ENCODE measurements at places on chromosomes 3 and 15.

GRCh38 chr3:20405744-20406143 lies 219.7 kb upstream of the SGO1 start:
- DNase-seq, result peak; percentile 87

GRCh38 chr3:156552973-156553372 lies 1.9 kb downstream of the SSR3 start:
- no peak for DNase-seq

DNA sequence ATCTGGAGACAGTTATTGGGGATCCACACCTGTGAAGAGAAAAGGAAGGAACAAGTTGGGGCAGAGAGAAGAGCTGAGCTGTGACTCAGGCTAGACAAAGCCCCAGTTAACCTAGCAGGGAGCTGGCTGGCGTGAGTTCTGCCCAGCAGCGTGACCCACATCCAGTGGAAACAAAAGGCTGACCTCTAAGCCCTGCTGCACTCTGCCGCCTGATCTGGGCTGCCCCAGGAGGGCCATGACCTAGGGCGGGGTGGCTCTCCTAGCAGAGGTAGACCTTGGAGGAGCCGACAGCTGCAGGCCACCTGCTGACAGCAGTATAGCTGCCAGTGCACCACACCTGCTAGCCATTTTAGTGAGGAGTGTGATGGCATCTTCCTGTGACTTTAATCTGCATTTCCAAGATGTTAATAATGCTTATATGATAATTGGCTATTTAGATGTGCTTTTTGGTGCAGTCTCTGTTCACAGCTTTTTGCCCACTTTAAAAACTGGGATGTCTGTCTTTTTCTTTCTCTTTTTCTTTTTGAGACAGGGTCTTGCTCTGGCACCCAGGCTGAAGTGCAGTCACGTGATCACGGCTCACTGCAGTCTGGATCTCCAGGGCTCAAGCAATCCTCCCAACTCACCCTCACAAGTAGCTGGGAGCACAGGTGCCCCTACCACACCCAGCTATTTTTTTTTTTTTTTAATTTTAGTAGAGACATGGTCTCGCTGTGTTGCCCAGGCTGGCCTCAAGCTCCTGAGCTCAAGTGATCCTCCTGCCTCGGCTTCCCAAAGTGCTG lies 78.1 kb downstream of the LSM3 start:
- no peak for DNase-seq

DNA sequence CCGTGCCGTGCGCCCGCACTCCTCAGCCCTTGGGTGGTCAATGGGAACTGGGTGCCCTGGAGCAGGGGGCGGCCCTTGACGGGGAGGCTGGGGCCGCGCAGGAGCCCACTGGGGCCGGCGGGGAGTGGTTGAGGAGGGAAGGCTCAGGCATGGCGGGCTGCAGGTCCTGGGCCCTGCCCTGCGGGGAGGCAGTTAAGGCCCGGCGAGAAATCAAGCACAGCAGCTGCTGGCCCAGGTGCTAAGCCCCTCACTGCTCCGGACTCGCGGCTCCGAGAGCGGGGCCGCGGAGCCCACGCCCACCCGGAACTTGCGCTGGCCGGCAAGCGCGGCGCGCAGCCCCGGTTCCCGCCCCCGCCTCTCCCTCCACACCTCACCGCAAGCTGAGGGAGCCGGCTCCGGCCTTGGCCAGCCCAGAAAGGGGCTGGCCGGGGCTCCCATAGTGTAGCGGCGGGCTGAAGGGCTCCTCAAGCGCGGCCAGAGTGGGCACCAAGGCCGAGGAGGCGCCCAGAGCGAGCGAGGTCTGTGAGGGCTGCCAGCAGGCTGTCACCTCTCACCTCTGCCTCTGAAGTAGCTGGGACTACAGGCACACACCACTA lies 7.8 kb downstream of the GP9 start:
- peak; percentile 9 for DNase-seq

- no peak for DNase-seq
Observed at GRCh38 chr15:73570355-73571032, 62.7 kb downstream of the NPTN start.

- no peak for DNase-seq
Observed at GRCh38 chr3:114393367-114394072, 99.7 kb downstream of the TIGIT start.

GRCh38 chr15:55786341-55786740 lies 43.4 kb upstream of the PRTG start:
- DNase-seq, result no peak

DNA sequence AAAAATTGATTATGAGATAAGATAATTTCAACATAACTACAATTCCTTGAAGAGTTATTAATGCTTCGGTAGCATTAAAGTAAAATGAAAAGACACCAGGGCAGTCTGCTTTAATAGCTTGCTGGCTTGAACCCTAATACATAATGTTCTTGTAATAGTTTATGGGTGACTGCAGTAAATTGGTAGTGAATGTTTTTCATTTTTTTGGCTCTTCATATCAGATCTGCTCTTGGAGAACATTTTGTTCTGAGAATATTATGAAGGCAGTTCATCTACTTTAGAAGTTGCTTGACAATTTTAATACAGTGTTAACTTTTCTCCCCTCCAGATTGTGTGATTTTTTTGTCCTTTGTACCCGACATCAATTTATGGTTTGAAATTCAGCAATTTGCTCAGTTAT lies 128.4 kb downstream of the ZBTB20 start:
- no peak for DNase-seq

DNA sequence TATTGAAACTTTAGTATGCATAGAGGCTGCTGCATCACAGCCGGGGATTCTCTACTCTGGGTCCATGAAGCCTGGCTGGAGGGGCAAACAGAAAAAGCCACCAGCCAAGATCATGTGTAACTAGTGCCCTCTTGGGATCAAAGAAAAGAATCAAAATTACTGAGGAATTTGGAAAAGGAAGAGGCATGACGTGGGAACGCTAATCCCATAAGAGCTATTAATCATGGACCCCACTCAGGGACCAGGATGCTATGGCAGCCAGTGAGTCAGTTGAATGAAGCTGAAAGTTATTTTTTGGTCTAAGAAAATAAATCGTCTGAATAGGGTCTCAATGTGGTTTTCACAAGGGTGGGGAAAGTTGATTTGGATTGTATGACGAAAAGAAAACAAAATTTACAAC lies 1165.1 kb downstream of the ROBO2 start:
- DNase-seq, result peak; percentile 94

- no peak for DNase-seq
Observed at GRCh38 chr3:129317848-129318247, 39.2 kb downstream of the HMCES start.

- DNase-seq, result no peak
Observed at GRCh38 chr3:171383206-171384018, 76.8 kb downstream of the TNIK start.

DNA sequence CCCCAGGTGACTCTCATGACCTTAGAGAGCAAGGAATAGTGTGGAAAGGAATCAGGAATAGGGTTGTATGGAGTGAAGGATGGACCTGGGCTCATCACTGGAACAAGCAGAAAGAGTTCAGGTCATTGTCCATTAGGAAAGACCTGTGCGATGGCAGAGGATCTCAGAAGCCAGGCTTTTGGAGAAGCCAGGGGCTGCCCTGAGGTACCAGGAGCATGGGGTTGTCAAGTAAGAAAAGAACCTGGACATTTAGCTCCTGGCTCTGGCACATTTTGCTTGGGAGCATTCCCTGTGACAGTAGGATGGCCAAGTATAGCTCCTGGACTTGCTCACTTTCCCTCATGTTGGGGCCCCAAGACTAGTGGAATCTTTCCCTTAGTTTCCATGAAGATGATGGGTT lies 52.9 kb upstream of the MANF start:
- DNase-seq, result no peak

GRCh38 chr15:73608475-73608874 lies 24.7 kb downstream of the NPTN start:
- DNase-seq, result no peak

DNA sequence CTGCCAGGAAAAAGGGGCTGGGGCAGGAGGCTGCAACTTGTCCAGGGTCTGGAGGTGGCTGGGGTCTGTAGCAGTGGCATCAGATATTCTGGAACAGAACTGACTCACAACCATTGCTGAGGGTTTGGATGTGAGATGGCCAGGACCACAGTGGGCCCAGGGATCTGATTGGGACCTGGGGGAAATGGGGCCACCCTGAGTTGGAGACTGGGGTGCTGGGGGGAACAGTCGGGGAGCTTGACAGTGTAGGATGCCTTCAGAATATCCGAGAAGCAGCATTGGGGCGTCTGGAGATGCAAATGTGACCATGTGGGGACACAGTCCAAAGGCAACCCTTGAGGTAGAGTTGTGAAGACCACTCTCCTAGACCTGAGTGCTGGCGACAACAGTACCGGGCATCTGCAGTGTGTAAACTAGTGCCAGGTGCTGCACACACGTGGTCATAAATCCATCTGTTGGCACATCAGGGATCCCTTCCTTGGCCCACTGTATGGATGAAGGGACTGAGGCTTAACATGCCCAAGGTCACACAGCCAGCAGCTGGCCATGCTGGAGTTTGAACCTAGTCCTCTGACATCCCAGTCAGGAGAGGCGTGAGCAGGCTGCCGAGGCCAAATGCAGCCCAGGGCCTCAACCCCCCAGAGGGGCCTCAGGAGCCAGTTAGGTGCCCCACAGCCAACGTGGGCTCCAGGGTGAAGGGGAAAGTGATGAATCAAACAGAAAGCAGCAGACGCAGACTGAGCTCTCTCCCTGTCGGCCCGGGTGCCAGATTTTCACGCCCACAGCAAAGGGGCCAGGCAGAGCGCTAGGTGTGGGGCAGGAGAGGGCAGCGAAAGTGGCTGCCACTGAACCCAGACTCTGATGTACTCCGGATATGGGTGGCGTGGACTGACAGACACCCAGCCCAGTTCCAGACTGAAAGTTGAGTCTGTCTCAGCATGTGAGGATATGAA lies 18.8 kb downstream of the HEMK1 start:
- DNase-seq, result no peak

DNA sequence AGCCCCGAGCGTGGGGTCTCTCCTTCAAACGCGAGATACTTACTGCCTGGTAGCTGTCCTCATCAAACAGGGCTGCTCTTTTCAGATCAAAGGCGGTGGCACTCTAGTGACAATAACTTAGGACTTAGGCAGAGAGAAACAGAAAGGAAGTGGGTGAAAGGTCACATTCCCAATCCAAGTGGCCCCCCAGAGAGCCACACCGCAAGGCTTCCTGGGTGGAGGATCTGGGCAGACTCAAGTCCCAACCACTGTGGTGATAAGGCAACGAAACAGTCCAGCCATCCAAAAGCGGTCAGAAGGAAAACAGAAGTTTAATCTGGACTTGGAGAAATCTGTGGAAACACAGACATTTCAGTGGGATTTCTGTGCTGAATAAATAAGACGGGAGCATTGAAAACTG lies 227.2 kb downstream of the ADAMTS17 start:
- peak; percentile 58 for DNase-seq

DNA sequence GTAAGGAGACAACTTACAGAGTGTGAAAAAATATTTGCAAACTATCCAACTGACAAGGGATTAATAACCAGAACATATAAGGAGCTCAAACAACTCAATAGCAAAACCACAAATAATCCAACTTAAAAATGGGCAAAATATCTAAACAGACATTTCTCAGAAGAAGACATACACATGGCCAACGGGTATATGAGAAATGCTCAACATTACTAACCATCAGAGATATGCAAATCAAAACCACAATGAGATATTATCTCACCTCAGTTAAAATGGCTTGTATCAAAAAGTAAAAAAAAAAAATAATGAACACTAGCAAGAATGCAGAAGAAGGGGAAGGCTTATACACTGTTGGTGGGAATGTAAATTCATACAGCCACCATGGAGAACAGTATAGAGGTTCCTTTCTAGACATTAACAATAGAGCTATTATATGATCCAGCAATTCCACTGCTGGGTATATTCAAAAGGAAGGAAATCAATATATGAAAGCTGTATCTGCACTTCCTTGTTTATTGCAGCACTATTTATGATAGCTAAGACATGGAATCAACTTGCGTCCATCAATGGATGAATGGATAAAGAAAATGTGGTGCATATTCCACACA lies 998.6 kb downstream of the NAALADL2 start:
- no peak for DNase-seq

- DNase-seq, result peak; percentile 93
Observed at GRCh38 chr3:120093119-120093910, 932 bp downstream of the GSK3B start.

- no peak for DNase-seq
Observed at GRCh38 chr15:38750786-38751185, 186.2 kb upstream of the RASGRP1 start.

GRCh38 chr3:8882642-8883041 lies 80.6 kb downstream of the RAD18 start:
- DNase-seq, result no peak

DNA sequence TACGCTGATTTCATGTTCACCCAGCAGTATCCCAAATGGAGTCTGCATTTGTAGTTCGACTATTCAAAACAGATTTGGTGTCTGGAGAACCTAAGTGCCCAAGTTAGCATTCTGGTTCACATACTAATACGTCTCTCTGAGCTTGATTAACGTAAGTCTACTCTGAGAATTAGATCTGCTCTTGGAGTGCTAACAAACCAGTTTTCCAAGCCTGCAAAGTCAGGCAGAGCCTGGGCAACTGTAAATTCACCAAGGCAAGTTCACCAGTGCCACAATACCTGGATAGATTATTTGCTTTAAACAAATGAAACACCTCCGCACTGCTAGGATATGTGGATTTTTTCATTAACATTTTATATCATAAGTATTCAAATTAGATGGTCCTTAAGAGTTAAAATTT lies 912.6 kb downstream of the ROBO1 start:
- no peak for DNase-seq

GRCh38 chr15:22948056-22948455 lies 32.1 kb downstream of the CYFIP1 start:
- DNase-seq, result no peak

DNA sequence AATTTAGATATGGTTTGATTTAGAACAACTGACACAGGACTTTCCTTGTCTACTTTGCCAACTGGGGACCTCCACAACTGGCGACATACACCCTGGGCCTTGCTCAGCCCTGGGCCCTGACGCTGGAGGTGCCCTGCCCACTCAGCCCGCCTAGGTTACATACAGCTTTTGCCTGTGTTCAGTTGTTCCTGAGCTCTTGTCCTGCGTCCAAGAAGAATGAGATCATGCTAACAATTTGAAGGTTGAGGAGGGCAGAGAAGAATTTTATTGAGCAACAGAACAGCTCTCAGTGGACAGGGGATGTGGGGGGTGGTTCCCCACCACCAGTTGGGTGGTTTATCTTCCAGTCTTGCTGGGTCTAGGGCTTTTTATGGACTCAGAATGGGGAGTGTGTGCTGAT lies 67.9 kb downstream of the IQCH start:
- DNase-seq, result peak; percentile 42

GRCh38 chr15:66789029-66790025 lies 87.3 kb downstream of the SMAD6 start:
- peak; percentile 76 for DNase-seq

All from fibroblast of skin of right biceps (primary cell).